ENCODE measurements at places on chromosomes 1 and 21.
A peak's percentile ranks its signal among the peaks of the same experiment; 100 is the strongest.

- DNase-seq = no peak
Observed at GRCh38 chr21:41112740-41113692, 54.9 kb upstream of the BACE2 start.

DNA sequence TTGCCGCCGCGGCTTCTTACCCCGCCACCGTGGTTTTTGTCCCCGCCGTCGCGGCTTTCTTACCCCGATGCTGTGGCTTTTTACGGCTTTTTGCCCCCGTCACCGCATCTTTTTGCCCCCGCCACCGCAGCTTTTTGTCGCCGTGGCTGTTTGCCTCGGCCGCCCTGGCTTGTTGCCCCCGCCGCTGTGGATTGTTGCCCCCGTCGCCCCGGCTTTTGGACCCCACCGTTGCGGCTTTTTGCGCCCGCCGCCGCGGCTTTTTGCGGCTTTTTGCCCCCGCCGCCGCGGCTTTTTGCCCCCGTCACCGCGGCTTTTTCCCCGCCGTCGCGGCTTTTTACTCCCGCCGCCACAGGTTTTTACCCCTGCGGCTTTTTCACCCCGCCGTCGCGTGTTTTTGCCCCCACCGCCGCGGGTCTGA lies 3934.3 kb downstream of the SRGAP2C start:
- DNase-seq = no peak

DNA sequence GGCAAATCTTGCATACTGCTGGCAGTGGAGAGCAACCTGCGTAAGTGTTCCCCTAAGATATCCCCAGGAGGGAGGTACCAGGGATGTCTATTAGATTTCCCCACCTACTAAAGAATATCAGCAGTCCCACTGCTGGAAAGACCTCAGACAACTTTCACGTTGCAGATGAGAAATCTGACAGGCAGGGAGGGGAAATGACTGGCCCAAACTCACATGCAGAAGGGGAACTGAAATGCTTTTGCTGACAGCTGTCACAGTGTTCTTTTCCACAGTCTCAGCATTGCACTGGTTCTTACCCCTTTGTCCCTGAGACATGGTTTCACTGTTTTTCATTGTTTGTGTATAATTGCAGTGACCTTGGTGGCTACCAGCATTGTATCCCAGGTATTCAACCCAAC lies 84.8 kb upstream of the ATP1A1 start:
- no peak for DNase-seq

DNA sequence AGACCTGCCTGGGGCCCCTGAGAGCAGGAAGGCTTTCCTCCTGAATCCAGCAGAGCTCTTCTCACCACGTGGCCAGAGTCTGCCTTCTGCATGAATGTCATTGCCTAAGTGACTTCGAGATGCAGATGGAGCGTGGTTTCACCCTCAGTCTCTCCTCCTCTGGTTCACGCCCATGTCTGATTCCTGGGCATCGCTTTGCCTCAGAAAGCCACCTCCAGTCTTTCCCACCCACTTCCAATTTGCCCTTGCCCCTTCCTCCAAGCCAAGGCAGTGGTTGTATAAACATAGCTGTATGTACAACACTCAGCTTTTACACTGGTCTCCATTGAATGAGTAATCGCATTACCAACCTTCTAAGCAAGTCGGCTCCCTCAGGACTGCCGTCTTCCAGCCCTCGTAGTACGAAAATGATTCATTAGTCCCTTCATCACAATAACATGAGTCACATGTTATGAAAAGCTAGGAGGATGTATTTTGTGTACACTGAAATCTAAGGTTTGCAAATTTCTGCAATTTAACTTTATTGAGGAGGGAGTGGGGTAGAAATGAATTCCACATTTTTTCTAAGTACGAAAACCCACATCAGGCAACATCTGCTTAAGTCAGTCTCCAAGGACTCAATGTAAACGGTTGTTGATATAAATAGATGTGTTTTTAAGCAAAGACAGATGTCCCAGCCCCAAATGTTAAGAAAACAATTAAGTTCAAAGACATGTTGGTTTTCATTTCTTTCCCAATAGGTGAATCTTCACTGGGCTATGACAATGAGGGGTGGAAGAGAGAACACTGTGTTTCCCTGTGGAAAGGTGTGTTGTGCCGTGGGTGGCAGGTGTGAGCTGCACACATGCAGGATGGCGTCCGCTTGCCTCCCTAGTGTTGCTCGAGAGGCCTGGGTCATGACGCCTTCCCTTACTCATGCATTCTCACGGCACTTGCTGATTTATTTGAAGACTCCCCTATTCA lies 32.3 kb upstream of the ETS2 start:
- DNase-seq = no peak

- no peak for DNase-seq
Observed at GRCh38 chr1:40451238-40451585, 936 bp downstream of the ZFP69B start.

- no peak for DNase-seq
Observed at GRCh38 chr1:239126884-239127283, 259.5 kb upstream of the CHRM3 start.

GRCh38 chr1:56456435-56457101 lies 122.8 kb downstream of the PLPP3 start:
- no peak for DNase-seq

- no peak for DNase-seq
Observed at GRCh38 chr1:245615001-245615400, 460.2 kb downstream of the KIF26B start.

DNA sequence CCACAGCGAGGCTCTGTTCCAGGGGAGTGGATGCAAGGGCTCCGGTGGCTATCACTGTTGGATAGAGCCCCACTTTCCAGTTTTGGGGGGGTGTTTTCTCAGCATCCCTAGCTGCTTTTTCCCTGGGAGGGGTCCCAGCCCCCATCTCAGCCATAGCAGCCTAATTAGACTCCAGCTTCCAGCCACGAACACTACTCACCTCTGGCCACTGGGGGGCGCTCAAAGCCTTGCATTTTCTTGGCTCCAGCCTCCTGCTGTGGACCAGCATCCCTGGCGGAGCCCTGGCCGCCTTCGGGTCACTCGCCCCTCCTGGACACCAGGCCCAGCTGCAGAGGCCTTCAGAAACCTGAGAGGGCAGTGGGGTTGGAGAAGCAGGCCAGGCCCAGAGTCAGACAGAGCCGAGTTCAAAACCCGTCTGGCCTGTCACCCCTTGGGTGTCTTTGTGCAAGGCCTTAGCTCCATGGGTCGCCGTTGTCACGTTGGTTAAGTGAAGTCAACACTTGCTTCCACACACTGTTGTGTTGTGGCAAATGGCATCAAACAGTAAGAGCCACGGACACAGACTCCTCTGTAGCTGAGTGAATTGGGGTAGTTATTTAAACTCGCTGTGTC lies 93.5 kb upstream of the ACTL8 start:
- no peak for DNase-seq

DNA sequence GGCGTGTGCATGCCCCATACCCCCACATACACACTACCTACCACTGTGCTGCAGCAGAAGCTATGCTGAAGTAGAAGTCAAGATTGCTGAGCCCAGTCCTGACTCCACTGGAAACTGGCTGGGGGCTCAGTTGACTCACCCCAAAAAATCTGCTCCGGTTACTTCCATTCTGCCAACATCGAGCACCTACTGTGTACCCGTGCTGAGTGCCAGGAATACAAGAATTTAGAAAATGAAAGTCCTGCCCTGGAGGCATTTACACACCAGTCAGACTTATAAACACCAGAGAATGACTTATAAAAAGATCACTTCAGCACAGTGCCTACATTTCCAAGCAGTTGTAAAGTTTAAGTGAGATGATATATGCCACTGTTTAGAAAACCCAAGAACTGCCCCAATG lies 99.1 kb downstream of the NMNAT2 start:
- DNase-seq = no peak

GRCh38 chr1:89466307-89466930 lies 58.2 kb upstream of the LRRC8B start:
- DNase-seq = no peak

- no peak for DNase-seq
Observed at GRCh38 chr1:202908998-202909397, 18.0 kb downstream of the KLHL12 start.

DNA sequence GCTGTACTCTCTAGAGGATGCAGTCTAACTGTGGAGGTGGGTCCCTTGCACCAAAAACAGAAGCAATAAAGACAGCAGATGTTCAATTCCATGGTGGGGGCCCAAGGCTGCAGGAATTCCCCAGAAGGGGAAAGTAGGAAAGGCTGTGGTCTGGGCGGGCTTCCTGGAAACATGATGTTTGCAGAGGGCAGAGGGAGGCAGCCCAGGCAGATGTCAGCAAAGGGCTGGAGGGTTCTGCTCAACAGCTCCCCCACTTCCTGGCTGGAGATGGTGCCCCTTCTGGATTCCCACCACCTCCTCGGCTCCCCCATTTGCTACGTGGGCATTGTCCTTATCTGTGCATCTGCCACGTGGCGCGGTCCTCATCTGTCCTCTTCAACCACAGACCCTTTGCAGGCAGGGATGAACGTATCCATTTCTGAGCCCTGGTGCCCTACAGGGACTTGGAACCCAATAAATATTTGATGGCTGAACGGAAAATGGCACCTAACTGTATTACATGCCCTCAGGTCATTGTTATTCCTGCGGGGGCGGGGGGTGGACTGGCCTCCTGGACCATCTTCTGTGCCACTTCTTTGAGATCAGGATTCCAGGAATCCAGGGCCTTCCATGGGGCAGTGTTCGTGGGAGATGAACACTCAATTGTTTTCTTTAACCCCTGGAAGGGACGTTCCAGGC lies 8.4 kb upstream of the GUCA2B start:
- DNase-seq = no peak

GRCh38 chr1:42450061-42450460 lies 5.8 kb downstream of the ZMYND12 start:
- DNase-seq = no peak

DNA sequence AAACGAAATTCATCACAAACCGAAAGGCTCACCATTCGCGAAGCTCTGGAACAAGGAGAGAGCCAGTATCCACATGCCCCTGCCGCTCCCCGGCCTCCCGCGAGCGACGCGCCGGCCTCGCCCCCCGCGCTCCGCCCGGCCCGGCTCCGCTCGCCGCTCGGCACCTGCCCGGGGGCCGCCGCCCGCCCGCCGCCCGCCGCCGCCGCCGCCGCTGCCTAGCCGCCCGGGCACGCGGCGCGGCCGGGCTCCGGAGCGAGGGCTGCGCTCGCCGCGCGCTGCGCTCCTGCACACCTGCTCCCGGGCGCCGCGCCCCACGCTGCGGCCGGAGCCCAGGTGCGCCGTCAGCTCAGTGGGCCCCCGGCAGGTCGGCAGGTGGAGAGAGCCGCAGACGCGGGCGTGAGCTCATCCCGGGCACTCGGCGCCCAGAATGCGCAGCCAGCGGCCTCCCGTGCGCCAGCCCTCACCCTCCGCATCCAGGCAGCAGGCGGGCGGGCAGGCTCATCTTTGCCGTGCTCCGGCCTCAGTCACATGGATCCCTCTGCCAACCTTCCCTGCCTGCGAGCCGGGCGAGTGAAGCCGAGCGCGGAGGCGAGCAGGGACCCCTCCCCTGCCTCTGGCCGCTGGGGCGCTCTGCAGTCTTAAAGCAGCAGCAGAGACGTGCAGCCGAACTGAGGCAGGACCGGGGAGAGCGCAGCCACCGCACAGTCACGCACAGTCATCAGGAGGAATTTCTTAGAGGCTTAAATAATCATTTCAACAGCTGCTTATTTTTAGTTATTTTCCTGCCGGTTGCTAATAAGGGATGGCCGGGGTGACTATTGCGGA lies at the start of gene DSCAM:
Gene DSCAM, minus strand, starts transcription at position 572 of the 825 bp plus-strand sequence. Its CDS starts 497 bp downstream, at position 75.
- peak; percentile 33 for DNase-seq

DNA sequence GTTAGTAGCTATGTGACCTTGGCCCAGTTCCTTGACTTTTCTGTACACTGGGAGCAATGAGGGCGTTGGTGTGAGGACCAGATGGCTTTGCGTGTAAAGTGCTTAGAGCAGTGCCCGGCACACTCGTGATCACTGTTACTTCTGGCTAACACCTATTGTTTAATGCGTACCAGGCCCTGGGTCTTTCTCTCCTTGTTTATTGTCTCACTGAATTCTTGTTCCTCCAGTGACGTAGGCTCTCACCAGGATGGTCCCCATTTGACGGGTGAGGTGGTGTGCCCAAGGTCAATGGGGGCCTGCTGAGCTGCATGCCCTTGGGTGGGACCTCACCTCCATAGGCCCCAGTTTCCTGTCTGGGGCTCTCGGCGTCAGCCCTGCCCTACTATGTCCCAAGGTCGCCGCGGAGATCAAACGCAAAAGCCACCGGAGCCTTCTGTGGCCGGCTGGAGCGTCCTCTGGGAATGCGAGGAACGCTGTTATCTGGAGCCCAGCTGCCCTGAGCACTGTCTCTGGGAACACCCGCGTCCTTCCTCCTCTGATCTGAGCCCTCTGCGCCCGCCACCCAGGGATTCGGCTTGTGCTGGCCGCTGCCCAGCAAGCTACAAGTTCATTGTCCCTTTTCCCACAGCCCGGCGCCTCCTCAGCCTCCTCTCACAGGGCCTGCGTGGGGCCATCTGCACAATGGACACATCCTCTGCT lies 28.9 kb downstream of the ALPL start:
- no peak for DNase-seq

DNA sequence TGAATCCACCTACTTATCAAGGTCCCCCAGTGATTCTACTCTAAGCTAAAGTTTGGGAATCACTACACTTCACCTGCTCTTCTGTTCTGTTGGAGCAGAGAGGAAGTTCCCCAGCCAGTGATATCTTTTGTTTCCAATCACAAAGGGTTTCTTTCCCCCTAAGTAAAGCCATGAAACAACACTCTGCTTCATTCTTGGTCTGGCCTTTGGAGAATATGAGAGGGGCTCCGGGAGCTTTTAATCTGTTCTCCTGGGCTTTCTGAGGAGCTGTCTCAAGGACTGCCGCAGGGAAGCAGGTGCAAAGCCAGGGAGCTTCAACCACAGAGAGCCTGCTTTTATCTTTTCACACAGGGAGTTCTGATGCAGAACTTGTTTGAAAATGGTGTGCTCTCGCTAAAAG lies 10.1 kb upstream of the SLAMF9 start:
- no peak for DNase-seq

- DNase-seq = no peak
Observed at GRCh38 chr1:36321119-36321951, 2.1 kb downstream of the EVA1B start.

- no peak for DNase-seq
Observed at GRCh38 chr1:36787312-36787913, 246.9 kb downstream of the GRIK3 start.

GRCh38 chr1:226021401-226021800 lies 22.3 kb upstream of the SDE2 start:
- no peak for DNase-seq

- DNase-seq = no peak
Observed at GRCh38 chr1:65388908-65389695, 31.4 kb upstream of the LEPR start.

GRCh38 chr1:78096976-78097375 lies 51.2 kb downstream of the GIPC2 start:
- no peak for DNase-seq

- DNase-seq = no peak
Observed at GRCh38 chr1:153790966-153791647, 15.9 kb downstream of the SLC27A3 start.

DNA sequence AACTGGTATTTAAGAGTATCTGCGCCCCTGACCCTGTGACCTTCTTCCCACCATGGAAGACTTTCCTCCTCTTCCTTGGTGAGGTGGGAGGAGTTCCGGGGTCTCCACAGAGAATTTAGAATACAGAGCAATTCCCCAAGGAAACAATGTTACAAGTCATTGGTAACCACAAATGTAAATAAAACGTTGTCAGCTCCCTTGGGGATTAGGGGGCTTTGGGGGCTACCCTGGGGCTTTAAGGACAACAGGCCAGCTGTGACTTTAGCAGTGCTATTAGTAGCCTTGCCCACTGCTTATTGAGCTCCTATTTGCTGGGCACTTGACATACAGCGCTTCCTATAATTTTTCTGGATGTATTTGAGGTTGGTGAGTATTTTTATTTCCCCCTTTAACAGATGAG lies 69.0 kb downstream of the IGSF21 start:
- DNase-seq = no peak

Measured in NCI-H2171 (cell line).